ENCODE measurements at places on chromosomes 2 and 18.

- DNase-seq, result no peak
These were observed 387.2 kb upstream of the DCC start for GRCh38 chr18:51952844-51953243.

- DNase-seq, result no peak
These were observed 27.4 kb downstream of the MAL start for GRCh38 chr2:95052804-95053479.

- no peak for DNase-seq
These were observed 9.7 kb upstream of the SNED1 start for GRCh38 chr2:240988571-240989271.

DNA sequence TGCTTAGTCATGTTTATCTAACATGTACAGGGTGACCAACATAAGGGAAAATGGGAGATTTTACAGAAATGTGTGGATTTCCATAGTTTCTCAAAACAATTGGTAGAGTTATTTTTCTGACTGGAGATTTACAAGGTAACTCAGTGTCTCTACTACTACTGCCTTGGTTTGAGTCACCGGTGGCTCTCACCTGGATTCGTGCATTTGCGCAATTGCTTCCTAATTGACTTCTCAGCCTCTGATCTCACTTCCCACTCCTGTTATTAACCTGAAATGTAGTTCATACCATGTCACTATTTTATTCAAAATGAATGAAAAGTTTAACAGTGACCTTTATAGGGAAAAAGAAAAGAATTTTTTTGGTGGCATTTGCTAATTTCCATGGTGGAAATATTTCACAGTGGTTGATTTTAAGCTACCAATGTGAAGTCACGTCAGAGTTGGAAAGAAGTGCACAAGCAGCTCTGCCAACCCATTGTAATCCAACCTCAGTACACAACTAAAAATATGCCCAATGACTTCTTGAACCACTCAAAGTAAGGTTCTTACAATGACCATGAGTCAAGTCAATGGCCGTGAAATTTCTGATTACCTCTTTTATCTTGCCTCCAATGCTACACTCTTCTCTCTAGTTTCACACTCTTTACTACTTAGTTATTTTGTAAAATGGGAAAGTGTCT, 94.0 kb downstream of the NYAP2 start:
- DNase-seq, result no peak

GRCh38 chr18:49617865-49618264, 56.0 kb downstream of the LIPG start:
- no peak for DNase-seq

- no peak for DNase-seq
These were observed 381.4 kb downstream of the CCDC85A start for GRCh38 chr2:56565143-56565542.

GRCh38 chr2:204744506-204744905, 199.2 kb downstream of the PARD3B start:
- DNase-seq, result no peak

- no peak for DNase-seq
These were observed 277.1 kb downstream of the PIEZO2 start for GRCh38 chr18:10872304-10872703.

- no peak for DNase-seq
These were observed 264.8 kb downstream of the SLC8A1 start for GRCh38 chr2:40187054-40187453.

DNA sequence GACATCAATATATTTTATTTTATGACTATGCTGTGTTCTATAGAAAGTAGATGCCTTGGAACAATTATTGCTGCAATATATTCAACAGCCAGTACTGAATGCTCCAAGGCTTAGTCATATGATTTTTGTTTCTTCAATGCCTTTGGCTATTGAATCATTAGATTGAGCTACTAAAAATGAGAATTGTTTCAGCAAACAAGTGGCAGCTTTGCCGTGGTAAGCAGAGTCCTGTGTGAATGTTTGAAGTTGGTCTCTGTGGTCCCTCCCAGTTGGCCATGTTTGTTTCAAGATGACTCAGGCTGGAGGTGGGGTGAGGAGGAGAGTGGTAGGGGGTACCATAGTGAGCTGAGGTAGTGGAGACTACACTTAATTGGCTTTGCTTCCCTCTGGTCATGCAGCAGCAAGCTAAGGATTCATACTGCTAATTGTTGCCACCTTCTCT, 198.6 kb upstream of the EPAS1 start:
- no peak for DNase-seq

- no peak for DNase-seq
These were observed 42.0 kb downstream of the STEAP3 start for GRCh38 chr2:119265693-119266066.

- DNase-seq, result no peak
These were observed 588.1 kb downstream of the DCDC2C start for GRCh38 chr2:4291430-4291829.

- DNase-seq, result no peak
These were observed 17.1 kb downstream of the RAMP1 start for GRCh38 chr2:237876532-237876931.

DNA sequence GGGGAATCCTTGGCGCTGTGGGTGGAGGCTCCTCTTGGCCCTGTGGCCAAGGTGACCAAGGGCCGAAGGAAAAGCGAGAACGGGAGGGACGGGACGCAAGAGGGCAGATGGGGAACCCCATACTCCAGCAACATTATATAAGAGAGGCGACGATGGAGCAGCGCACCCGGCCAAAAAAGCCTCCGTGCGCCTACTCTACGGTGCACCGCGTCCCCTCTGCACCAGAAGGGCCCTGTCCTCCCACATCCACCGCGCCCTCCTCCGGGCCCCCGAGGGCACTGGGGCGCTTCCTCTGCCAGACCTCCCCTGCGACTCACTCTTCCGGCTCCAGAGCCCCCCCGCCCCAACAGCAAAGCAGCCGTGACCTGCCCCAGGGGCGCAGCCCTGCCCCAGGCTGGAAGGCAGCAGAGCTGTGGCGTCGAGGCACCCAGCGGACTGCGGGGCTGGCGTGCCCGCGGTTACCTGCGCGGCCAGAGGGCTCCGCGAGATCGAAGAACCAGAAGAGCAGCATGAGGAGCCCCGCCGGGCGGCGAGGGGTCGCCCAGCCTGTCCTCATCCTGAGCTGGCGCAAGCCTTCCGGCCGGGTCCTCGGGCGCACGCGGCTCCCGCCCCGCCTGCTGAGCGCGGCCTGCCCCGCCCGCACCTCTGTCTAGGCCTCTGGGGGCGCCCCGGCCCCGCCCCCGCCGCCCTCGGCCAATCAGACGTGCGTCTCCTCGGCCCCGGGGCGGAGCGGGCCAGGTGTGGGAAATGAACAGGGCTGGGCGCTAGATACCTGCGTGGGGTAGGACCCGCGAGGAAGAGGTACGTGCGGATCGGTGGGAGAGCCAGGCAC, 106.3 kb upstream of the CD302 start:
- DNase-seq, result peak; percentile 83

DNA sequence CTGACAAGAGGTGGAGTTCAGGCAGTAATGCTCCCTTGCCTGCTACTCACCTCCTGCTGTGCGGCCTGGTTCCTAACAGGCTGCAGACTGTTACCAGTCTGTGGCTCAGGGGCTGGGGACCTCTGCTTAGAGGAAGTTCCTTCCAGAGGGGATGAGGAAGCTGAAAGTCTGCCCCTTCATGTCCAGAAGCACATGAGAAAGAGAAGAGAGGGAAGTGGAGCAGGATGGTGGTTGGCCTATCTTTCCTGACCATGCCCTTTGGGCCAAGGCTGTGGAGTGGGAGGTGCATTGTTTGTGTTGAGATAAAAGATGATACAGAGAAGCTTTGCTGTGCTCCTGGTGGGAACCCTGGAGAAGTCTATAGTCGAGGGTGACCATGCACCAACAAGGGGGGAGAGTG, 112.5 kb downstream of the LPIN1 start:
- DNase-seq, result no peak

GRCh38 chr2:13537771-13538349, 821.1 kb downstream of the TRIB2 start:
- DNase-seq, result no peak

GRCh38 chr2:33130054-33130447, 183.3 kb downstream of the LTBP1 start:
- no peak for DNase-seq

GRCh38 chr2:224904381-224904780, 137.9 kb downstream of the DOCK10 start:
- DNase-seq, result no peak

DNA sequence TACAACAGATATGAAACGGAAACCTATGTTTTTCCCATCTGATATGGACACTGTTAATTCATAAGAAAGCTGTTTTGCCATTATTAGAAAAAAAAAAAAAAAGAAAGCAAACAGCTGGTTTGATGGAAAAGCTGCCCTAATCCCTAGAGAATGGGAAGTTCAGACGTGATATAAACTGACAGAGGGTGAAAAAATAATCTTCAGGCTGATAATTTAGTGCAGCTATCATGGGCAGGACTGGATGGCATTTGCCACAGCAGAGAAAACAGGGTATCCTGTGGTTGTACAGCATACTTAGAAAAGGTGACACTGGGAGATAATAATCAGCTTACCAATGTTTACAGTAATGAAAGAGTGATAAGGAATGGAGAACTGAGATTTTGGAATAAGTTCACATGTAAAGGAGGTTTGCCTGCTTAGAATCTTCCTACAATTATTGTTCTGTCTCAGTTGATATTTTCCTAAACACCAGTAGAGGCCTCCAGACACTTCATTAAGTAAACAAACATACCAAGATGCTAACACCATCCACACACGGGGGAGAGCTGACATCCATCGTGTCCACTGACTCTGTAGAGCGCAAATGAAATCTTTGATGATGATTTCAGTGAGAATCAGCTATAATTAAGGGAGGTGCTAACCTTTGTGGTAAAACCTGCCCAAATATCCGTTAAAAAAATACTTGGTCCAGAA, 211.6 kb upstream of the MMADHC start:
- DNase-seq, result no peak

DNA sequence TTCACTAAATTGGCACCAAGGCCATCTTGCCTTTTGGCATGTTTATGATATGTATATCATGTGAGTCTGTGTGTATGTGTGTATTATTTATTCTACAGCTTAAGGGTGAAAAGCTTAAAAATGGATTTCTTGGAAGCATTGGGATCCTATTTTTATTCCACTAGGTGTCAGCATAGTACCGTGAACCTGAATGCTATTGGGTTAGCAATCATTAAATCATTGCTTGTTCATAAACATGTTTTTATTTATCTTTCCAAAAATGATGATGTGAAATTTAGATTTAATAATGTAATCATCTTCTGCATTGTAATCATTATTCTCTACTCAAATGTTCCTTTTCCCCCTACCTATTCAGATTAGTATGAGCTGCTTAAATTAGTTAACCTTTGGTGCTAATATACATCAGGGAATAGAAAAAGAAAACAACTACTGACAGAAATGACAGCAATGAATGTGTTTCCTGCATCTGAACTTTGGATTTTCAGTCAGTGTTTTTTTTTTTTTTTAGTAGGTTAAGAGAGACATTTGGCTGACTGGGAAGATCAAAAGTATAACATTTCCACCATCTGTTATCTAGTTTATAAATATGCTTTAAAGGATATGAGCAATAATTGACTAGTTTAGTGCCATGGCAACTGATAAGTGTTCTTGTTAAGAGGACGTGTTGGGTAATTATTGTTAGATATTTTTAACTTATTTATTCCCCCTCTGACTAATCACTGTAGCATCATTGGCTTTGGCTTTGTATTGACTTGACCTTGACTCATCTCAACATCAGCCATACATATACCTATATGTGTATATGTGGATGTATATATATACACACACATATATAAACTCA, 14.1 kb upstream of the ZSWIM2 start:
- DNase-seq, result no peak

DNA sequence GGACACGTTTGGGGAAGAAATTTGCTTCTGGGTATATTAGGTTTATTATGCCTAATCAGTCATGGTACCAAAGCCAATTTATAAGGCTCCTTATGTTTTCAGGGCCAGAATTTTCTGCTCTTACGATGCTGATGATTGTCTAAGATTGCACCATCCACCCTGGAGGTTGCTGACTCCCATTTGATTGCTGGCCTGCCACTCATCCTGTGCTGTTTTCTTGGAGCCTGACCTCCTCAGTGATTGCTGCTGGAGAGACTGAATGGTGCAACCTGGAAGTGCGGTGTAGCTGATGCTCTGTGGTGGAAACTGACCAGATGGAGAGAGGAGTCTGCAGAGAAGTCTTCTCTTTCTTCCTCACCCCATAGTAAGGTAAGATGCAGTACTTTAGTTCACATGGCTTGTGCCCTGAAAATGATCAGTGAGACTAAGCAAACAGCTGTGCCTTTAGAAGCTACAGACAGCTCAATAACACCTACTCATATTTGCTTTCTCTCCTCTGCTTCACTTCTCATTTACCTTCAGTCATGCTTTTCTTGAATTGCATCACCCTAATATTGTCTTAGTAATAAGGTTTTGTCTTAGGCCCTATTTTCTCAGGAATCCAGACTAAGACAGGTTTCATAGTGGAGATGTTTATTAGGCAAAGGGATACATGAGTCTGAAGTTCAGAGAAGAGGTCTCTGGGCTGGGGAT, 17.4 kb downstream of the ZNF24 start:
- DNase-seq, result no peak

DNA sequence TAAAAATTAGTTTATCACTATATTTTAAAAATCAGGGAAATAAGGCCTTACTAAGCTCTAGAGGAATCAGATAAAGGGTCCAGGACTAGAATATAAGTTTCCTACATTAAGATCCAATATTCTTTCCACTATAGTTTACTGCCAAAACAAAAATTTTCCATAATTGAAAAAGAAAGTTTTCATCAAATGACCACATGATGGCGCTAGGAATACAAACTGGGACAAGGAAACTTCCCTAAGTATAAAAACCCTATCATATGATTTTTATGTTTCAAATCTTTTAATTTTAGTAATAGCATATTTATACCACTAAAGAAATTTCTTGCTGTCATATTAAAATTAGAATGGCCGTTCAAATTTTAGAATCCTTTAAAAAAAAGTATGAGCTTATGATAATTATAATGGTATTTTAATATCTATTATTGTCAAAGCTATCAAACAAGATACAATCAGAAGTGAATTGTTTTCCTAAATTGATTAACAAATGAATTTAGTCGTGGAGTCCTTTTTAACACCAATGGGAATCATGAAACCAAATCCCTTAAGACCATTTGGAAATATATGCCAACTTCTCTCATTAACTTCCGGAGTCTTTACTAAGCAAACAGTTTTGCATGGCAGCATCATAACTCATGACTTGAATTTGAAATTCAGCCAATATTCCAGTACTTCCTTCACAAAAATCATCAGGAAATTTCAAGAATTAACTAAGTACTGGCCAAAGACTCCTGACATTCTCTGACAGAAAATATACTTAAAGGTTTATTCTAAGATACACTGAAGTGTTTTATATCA, 70.3 kb downstream of the SCN1A start:
- DNase-seq, result no peak

DNA sequence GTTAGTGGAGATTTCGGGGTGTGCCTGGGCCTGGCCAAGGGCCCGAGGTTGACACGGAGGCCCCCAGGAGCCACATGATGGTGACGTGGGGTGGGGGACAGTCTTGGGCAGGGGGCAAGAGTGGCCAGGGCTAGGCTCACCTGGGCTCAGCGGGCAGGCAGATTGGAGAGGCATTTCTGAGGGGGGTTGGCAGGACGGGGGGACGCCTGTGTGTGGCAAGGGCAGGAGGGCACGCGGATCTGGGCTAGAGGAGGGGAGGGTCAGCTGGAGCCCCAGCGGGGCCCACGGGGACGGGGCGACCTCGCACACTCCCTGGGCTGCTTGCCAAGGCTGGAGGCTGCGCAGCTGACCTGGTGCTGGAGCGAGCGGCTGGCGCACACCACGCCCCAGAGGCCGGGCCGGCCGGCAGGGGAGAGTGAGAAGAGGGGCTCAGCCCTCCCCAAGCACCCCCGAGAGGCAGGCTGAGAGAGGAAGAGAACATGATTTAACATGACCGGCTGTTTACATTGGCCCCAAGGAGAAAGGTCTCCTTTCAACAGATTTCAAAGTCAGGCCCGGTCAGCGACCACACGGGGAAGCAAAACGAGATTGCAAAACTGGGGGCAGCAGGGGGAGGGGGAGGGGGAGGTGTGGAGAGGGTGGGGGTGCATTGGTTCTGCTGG, 38.0 kb upstream of the SNED1 start:
- no peak for DNase-seq
